A172 (cell line): ENCODE measurements at places on chromosomes 2 and 18.

DNA sequence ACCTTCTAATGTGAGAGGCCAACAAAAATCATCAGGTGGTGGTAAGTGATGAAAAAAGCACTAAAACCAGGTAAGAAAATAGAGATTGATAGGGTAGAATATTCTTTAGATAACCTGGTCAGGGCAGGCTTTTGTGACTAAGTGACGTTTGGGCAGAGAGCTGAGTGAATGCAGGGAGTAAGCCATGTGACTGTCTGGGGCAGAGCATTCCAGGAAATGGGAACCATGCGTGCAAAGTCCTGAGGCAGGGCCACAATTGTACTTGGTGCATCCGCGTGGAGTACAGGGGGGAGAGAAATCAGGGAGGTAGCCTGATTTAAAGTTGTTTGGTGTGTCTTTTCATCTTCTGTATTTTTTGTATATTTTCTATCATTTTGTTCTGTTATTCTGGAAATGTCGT lies 102.5 kb downstream of the LYPD6B start:
- DNase-seq = no peak

GRCh38 chr18:69686861-69687260 lies 260.8 kb downstream of the CD226 start:
- DNase-seq = no peak

- DNase-seq = no peak
Measured at GRCh38 chr2:241339839-241340630, 16.1 kb upstream of the FARP2 start.

- DNase-seq = peak; percentile 35
Measured at GRCh38 chr2:209208211-209208610, 215.6 kb upstream of the MAP2 start.

DNA sequence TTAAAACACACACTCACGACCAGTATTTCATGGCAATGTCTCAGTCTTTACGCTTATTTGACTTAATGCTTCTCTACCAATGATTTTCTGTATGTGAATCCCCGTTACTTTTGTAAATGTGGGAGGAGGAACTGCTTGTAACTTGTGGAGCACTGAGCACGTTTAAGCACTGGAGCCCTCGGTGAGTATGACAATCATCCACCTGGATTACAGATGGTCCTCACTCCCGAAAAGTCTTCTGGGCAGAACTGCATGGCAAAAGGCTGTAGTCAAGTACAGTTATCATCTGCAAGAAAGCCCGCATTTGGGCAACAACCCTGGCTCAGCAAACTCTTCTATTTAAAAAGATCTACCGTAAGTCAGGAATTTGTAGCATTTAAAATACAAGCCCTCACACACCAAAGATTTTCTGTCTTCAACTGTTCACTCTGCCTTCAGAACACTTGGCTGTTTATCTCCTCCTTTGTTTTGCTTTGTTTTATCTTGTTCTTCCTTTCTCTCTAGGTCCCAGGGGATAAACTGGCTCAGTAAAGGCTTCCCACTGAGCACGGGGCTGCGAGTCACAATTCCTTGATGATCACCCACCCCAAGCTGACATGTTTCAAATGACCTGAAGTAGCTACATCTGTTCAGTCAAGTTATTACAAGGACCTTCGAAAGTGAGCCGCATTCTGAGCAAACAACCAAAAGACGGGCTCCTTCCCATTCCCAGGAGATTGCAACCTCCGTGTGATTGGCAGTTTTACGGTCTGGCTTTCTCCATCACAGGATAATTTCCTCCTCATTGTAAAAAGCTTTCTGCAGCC lies 102.2 kb downstream of the DLGAP1 start:
- DNase-seq = no peak

DNA sequence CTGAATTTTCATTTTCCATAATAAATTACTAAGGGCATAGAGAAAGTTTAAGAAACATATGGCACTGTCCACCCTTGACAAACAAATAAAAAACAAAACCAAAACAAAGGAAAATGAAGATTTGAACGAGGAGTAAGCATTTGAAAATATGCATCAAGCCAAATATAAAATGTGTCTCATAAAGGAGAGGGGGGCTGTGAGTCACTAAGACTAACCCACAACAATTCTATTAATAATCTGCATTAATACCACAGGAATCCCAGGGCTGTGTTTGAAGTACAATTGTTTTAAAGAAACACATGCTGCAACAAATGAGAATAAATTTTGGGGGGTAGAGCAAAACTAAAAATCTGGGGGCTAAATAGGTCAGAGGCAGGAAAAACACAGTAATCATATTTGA lies 53.8 kb upstream of the STK17B start:
- DNase-seq = peak; percentile 30

- DNase-seq = peak; percentile 5
Measured at GRCh38 chr2:112465382-112465781, 16.6 kb upstream of the TTL start.

- DNase-seq = no peak
Measured at GRCh38 chr18:79556829-79557585, 122.6 kb upstream of the CTDP1 start.

GRCh38 chr18:26468931-26469340 lies 79.4 kb downstream of the KCTD1 start:
- peak; percentile 71 for DNase-seq

DNA sequence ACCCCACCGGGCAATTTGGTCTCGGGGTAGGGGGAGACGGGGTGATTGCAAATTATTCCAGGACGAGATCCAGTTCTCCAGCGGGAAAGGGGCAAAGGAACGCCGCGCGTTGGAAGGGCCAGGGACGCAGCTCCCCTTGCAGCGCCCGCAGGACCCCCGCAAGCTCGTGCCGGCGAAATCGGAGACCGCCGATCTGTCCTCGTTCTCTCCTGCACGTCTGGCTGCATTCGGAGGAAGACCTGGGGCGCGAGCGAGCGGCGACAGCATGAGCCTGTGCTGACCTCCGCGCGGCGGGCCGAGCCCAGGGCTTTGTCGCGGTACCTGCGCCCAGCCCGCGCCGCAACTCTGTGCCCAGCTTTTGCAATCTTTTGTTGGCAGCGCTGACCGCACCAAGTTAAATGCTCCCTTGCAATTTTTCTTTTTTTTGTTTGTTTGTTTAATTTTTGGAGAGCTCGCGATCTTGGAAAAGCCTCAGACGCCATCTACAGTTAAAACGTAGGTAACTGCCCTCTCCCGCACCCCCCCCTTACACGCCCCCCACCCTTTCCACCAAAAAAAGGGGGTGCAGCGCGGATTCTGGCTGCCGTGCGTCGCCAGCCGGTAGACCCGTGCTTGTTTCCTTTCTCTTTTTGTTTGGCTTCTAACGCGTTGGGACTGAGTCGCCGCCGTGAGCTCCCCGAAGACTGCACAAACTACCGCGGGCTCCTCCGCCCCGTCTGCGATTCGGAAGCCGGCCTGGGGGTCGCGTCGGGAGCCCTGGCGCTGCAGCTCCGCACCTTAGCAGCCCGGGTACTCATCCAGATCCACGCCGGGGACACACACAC lies 667 bp downstream of the TRIB2 start:
- peak; percentile 39 for DNase-seq

DNA sequence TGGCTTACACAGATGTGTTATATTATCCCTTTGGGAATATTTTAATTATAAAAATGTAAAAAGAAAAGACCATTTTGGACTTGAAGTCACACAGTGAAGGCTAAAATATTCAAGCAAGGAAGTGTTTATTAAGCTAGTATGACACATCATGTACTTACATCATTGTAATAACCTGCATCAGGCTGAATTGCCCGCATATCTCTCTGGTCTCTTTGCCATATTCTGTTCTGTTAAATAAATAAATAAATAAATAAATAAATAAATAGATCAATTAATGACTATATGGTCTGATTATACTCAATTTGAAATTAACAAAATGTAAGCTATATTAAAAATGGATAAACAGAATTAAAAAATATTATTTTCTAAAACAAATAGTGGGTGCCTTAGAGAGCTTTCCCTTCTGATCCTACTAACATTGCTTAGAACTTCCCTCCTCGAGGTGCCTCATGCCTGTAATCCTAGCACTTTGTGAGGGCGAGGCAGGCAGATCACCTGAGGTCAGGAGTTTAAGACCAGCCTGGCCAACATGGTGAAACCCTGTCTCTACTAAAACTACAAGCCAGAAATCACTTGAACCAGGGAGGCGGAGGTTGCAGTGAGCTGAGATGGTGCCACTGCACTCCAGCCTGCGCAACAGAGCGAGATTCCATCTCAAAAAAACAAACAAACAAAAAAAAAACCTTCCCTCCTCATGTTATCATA lies 42.0 kb downstream of the WDR33 start:
- no peak for DNase-seq

GRCh38 chr2:8648441-8649213 lies 33.2 kb upstream of the ID2 start:
- DNase-seq = no peak

DNA sequence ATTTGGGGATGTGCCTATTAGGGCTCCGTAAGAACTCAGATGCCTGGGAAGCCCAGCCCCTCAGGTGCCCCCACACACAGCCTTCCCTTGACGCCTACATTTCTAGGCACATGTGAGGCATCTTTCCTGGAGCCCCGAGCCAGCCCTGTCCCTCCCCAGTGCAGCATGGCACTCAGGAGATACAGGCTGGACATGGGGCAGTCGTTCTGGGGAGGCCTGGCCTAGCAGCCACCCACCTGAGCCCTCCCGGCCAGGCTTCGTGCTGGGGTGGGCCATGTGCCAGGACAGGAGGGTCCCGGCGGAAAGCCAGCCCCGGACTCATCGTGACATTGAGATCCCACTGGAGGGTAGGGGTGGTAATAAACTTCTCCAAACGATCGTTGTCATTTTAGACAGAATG lies 15.2 kb downstream of the BOK start:
- no peak for DNase-seq

- DNase-seq = no peak
Measured at GRCh38 chr2:128775217-128775913, 456.7 kb upstream of the HS6ST1 start.

DNA sequence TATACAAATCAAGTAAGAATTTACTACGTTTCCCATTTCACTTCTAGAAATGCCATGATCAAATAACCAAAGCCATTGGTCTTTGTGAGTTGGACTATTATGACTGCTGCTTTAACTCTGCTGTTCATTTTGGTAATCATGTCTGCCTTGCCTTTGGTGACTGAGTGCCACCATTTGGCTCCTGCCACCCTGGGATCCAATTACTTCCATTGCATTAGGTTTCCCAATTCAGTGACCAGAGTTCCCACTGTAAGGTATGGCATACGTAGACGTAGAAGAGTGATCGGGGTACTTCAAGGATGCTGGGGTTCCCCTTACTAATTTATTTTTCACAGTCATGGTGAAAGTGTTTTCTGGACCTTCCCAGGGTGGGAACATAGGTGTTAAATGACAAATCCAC lies 90.1 kb downstream of the SPIRE1 start:
- no peak for DNase-seq

DNA sequence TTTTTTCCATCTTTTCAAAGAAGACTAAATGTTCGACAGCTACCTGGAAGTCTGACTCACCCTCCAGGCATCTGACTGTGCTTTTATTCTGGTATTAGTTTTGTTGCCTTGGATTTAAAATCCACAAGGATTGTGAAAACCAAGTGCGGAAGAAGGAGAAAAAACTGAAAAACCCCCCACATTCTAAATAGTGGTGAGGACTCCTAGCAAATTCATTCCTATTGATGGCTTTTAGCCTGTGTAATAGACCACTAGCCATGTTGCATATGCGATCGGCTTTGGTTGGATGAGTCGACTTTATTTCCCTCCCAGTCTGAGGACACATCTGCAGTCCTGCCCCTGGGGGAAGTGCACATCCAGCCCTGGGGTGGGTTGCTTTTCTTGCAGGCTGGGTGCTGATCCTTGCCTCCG lies 16.9 kb downstream of the LDLRAD4 start:
- peak; percentile 55 for DNase-seq

DNA sequence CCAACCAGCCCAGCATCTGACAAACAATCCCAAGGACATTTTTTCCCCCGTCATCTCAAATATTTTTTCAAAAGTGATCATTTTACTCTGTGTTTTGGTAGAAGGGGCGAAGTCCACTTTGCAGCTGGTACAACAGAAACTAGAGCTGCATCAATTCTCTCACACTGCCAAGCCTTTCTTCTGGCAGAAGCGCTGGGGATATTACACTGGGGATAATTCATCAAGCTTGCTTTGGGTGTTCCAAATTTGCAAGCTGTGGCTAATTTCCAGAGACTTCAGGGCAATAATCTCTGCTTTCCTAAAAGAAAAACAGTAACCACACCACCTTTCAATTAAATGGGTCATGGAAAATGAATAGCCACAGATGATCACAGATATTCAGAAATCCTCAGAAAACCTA lies 238.3 kb downstream of the SLC8A1 start:
- no peak for DNase-seq

- no peak for DNase-seq
Measured at GRCh38 chr2:112919086-112919485, 8.1 kb downstream of the IL37 start.

DNA sequence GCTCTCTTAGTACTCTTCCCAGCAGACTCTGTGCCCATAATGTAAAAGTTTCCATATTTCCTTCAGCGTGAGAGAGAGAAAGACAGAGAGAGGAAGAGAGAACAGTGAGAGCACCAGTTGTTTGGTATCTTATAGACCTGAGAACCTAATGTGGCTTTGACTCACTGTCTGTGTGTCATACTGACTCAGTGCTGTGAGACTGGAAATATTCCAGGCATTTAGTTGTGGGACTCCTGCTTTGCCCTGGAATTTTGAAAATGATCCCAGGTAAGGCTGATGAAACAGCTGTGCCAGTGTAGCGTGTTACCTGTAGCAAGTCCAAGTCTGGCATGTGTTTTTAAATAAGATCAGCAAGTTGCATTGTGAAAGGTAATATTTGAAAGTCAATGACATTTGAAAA lies 87.9 kb upstream of the KCNH7 start:
- DNase-seq = peak; percentile 90

DNA sequence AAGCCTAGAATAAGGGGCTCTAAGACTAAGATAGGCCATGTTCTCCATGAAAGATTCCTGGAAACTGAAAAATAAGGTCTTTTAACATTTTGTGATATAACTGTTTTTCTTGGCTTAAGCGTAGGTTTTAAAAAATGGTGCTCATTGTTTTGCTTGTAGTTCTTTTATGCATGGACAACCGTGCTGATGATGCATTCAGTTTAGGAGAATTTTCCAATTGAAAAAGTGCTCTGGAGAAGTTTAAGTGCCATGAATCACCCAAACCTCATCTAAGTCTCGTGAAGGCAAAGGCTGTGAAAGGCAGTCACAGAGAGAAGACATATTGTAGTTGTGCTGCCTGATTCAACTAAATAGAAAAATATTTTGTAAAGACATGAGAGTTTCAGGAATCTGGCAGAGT lies 111.8 kb upstream of the GAREM1 start:
- DNase-seq = no peak

- DNase-seq = peak; percentile 42
Measured at GRCh38 chr2:98269274-98269673, 77.0 kb upstream of the CNGA3 start.

GRCh38 chr2:207318181-207318628 lies 152.5 kb upstream of the KLF7 start:
- no peak for DNase-seq
